Stimulated activated CD4-positive, alpha-beta T cell treated with anti-CD3 and anti-CD28 coated beads, TNF-alpha, amount 100 ng/mL, for 1 hour (primary cell): ENCODE measurements at places on chromosomes 16 and 17.

GRCh38 chr16:86215979-86216585, 294.2 kb upstream of the FOXF1 start:
- DNase-seq, result no peak

DNA sequence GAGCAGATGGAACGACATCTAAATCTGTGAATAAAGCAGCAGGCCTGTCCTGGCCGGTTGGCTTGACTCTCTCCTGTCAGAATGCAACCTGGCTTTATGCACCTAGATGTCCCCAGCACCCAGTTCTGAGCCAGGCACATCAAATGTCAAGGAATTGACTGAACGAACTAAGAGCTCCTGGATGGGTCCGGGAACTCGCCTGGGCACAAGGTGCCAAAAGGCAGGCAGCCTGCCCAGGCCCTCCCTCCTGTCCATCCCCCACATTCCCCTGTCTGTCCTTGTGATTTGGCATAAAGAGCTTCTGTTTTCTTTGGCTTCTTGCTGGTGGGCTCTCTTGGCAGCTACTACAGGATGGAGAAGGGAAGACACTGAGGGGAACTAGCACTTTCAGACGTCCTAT, 4.1 kb upstream of the RSAD1 start:
- DNase-seq, result no peak

DNA sequence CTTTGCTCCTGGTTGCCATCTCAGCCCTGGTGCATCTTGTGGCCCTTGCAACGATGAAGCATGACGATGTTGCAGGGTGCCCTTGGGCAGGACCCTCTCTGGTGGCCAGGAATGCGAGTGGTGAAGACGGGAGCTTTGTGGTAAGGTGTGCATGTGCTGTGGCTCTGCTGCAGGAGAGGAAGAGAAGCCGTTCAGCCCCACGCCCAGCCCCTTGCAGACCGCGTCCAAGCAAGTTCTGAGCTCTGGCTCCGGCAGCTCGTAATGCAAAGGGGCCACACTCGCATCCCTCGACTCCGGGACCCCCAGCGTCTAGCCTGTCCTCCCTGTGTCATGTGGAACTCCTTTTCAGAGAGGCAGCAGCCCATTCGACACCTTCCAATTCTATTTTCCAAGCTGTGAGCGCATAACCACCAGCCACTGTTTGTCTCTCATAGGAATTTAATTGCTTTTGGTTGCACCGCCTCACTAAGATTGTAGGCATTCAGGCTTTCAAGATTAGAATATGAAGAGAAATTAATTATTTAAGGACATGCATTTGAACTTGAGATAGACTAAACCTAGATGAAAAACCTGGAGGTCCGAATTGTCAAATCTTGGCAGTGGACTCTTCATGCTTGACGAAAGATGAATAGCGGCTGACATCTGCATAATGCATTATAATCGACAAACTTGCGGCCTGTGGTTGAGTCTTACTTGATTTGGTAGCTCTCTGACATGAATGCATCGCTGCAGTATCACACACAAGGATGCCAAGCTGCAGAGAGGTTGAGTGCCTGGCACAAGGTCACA, 21.1 kb upstream of the KCNG4 start:
- no peak for DNase-seq

GRCh38 chr17:81621494-81622130, 15.3 kb downstream of the NPLOC4 start:
- DNase-seq, result no peak

DNA sequence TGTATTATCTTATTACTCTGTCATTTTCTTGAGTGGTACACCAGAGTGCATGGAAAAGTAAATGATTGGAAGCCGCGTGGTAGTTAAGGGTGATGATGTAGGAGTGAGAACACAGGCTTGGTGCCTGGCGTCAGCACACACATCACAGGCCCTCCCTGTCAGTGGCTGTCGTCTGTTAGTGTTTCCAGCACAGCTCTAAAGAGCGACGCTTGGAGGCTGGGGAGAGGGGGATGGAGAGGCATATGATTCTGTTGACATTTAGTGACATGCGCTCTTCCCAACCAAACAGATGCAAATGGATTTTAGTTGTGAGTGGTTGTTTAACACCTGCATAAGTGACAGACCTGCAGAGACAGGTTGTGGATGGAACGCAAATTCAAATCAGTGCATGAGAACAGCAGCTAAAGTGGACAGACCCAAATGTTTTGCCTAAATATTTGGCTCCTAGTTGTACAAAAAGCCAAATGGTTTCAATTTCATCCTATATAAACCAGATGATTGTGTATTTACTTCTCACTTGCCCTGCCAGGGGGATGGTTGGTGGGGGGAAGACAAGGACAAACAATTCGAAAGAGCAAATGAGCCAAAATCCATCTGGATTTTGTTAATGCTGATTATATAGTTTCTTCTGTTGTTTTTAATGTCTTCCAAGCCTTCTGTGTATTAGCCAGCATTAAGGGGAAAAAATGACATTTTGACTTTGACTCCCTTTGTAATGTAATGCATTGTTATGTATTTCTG, 222.3 kb downstream of the WWOX start:
- DNase-seq, result no peak

DNA sequence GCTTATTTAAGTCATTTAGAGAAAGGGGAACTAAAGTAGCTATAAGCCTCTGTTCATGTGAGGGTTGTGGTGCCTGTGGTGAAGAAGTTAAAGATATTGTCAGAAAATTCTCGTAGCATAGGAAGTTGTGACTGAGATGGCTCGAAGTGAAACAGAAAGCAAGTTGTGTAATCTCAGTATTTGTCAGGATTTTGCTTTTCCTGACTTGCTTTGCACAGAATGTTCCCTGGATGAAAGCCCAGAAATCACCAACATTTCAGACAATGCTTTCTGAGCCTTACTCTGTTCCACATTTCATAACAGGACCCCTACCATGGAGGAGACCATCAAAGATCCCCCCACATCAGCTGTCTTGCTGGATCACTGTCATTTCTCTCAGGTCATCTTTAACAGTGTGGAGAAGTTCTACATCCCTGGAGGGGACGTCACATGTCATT, 10.6 kb downstream of the CALCOCO2 start:
- no peak for DNase-seq

- DNase-seq, result no peak
Observed at GRCh38 chr16:31916056-31916488, 42.5 kb downstream of the ZNF267 start.

- DNase-seq, result no peak
Observed at GRCh38 chr17:75933808-75934207, 7.0 kb downstream of the FBF1 start.

DNA sequence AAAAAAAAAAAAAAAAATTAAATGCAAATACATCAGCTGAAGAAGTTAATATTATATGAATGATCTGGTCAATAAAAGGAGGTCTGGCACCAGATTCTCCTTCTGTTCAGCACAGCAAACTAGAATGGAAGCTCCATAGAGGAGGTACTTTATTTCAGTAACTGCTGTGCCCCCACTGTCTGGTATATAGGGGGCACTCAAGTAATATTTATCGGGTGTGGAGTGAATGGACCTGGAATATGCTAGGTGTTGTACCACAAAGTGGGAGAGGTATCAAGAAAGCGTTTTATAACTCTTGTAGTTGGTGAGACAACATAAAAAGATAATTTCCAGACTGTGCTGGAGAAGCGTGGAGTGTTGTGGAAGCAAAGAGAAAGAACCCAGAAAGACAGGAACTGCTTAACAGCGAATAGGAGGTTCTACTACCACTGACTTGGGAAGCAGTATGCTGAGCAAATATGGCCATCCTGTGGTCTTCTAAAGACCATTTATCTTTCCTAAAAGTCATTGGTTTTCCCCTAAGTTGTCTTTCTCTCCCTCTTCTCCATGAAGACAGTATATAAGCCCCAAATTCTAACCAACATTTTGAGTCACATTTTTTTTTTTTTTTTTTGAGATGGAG, 12.2 kb upstream of the PRKCA start:
- no peak for DNase-seq

DNA sequence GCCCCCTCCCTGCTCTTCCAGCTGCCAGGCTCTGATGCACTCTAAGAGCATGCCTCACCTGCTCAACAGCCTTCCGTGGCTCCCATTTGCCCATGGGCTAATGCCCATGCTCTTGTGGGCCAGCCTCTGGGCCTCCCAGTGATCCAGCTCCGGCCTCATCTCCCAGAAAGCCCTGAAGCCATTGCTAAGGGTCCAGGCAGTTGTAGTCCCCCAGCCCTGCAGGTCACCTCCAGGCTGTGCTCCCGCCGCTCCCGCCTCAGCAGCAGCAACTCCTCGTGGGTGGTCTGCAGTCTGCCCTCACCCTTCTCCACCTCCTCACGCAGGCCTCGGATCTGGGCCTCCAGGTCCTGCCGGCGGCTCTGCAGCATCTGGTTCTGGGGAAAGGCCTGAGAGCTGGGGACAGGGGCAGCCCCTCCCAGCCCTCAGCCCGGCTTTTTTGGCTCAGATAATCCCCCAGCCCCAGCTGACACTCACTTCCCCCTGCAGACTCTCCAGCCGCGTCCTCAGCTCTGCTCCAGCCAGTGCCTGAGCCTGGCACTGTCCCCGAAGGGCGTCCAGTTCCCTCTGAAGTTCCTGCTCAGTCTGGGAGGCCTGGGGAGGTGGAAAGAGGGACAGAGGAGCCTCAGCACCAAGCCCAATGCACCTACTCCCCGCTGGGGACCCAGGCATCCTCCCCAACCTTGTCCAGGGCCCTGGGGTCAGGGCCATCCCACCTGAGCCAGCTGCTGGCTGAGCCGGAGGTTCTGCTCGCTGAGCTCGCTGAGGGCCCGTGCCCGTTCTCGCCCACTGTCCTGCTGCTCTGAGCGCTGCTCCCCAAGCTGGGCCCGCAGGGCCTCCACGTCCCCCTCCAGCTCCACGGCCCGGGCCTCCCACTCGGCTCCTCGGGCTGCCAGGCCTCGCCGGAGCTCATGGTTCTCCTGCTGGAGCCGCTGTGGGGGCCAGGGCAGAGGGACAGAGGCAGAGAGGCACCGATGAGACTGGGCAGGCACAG, 6.2 kb downstream of the BICDL2 start:
- no peak for DNase-seq

DNA sequence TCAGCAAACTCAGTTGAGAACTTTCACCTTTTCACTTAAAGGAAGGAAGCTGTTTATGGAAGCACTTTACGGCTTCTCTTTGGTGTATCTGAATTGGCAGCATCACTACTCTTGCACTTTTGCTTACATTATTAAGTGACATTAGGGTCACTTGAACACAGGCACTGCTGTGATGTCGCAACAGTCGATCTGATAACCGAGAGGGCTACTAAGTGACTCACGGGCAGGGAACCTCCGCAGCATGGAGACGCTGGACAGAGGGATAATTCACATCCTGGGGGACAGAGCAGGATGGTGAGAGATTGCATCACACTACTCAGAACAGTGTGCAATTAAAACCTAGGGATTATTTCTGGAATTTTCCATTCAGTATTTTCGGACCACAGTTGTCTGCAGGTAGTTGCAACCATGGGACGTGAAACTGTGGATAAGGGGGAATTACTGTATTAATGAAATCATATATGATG, 56.5 kb downstream of the DNAH2 start:
- no peak for DNase-seq

DNA sequence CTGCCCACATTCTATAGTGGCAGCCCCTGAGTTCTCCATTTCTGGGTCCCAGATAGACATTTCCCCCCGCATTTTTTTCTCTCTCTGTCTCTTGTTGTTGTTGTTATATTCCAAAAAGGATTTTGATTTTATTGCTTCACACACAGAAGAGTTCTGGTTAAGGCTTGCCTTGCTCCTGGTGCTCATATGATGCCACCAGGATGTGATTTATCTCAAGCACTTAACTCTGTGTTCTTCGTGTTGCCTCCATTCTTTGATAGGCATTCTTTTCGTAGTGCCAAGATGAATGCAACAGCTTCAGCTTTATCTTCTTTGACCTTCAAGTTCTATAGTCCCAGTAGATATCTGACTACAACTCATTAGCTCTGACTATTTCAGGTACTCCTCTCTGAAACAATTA, 9.1 kb downstream of the ITGA3 start:
- no peak for DNase-seq

- DNase-seq, result no peak
Observed at GRCh38 chr16:278863-279366, 1.5 kb upstream of the ARHGDIG start.

DNA sequence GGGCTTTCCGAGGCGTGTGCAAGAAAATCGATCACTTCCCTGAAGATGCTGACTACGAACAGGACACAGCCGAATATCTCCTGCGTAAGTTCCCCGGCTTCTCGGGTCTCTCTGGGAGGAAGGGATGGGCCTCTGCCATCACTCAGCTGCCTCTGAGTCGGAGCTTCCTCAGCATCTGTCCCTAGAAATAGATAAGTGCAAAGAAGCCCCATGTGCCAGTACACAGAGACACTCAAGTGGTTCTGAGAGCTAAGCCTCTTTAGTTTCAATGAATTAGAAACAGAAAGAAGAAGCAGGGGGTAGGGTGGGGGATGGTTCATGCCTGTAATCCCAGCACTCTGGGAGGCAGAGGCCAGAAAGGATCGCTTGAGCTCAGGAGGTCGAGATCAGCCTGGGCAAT, 90.6 kb downstream of the CACNG3 start:
- no peak for DNase-seq

- DNase-seq, result no peak
Observed at GRCh38 chr16:68446681-68447652, 1.3 kb downstream of the SMPD3 start.

DNA sequence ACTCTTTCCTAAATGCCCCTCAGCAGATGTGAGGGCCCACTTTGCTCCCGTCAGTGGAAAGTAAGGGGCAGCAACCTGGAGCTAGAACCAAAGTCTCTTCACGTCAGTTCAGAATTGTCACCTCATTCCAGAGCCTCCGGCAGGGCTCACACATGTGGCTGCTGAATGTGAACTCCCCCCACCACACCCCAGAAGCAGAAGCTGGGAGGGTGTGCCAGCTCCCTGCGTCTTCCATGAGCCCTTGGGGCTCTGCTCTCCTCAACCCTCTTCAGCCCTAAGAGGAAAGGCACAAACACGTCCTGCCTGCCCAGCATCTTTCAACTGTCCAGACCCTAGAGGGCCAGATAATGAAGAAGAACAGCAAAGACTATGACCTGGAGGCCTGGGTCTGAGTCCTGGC, 105.3 kb downstream of the SALL1 start:
- DNase-seq, result no peak

GRCh38 chr16:27499659-27500055, 50.1 kb downstream of the GTF3C1 start:
- no peak for DNase-seq

DNA sequence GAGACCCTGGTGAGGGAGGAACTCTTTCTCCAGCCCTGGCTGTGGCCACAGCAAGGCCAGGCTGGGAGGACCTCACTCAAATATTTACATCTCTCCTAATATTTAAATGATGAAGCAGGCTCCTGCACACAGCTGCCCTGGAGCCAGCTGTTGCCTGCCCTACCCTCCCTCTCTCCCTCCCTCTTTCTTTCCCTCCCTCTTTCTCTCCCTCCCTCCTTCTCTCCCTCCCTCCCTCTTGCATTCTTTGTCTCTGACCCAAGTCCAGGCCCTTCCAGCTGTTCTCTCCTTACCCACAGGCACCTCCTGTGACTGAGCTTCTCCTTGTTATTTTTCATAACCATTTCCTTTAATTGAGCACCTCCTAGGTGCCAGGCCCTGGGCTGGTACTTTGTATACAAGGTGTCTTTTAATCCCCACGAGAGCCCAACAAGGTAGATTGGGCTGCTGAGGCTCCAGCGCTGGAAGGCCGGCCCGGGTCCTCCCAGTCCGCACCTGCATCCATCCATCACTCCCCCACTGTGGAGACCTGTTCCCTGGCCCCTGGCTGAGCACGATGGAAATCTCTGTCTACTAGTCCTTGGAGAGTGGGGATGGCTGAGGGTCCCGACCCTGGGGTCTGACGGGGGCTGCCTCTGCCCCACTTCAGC, 242.3 kb downstream of the SEC14L1 start:
- DNase-seq, result no peak
